ENCODE measurements at places on chromosomes 7 and 10.

DNA sequence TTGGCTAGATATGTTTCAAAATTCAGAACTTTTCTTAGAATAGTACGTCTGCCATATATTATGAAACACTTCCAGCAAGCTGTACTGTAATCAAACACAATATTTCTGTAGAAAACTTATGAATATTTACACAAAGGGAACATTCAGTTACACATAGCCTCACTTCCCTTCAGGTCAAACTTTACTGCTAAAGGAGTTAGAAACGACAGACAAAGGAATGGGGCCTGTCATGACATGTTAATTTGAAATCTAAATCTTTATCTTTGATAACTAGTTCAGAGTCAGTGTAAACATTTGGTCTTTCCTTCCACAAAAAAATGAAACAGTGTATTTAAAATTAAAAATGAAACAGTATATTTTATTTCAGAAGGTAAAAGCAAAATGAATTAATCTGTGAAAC lies 1.0 kb upstream of the CROT start:
- no peak for DNase-seq

GRCh38 chr7:158194365-158194900 lies 393.2 kb downstream of the PTPRN2 start:
- DNase-seq, result no peak

DNA sequence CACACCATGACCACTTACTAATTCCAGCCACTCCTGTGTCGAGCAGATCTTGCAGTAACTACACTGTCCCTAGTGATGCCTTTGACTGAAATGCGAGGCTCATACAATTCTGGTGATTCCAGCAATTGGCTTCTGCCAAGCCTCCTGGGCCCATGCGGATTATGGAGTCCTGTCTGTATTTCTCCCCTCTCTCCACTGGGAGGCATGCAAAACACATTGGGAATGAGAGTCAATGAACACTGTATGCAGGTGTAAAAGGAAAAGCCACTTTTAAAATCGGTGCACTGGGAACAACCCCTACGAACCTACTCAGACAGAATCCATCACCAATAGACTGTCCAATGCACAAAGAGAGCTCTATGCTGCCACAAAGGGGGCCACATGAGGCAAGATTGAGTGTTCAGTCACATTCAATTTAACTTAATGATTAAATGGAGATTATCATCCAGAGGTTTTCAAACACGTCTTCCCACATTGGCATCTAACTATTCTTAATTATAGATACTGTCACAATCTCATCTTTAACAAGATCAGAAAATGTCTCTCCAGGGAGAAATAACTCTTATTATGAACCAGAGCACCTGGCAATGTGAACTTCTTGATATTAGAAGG lies 550.6 kb downstream of the GLRX3 start:
- no peak for DNase-seq

DNA sequence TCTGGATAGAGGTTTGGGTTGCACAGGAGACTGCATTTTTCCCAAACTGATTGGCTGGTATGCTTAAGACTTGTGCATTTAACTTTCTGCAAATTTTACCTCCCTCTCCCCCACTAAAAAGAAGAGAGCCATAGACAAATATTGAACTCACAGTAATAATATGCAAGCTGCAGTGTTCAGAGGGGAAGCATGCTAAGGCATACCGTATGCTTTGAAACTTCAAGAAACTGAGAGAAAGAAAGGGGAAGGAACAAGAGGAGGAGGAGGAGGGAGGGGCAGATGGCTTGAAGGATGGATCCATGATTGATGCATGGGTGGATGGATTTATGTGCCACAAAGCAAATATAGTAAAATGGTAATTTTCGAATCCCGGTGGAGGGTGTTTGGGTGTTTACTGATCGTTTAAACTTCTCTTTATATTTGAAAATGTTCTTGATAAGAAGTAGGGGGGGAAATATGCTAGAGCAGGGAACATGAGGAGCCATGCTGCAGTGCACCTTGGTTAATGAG lies 7.8 kb upstream of the KLF6 start:
- no peak for DNase-seq

DNA sequence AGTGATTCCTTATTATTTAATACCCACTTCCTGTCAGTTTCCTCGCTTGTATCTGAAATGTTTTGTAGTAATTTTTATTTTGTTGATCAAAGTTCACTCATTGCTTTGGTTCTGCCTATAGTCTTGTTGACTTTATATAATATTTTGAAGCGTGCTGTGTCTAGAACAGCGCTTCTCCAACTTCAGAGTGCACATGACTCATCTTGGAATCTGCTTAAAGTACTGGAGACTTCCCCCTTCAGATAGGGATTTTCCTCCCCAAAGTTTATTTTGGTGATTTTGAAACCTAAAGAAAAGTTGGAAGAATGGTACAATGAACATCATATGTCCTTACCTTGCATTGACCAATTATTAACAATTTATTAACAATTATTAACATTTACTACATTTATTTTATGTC lies 5.8 kb downstream of the COMTD1 start:
- no peak for DNase-seq

GRCh38 chr10:92284112-92284704 lies 6.7 kb downstream of the CPEB3 start:
- no peak for DNase-seq

GRCh38 chr10:111085690-111086353 lies 9.0 kb downstream of the ADRA2A start:
- DNase-seq, result no peak

GRCh38 chr7:158814637-158815036 lies 14.7 kb downstream of the ESYT2 start:
- DNase-seq, result peak; percentile 60

DNA sequence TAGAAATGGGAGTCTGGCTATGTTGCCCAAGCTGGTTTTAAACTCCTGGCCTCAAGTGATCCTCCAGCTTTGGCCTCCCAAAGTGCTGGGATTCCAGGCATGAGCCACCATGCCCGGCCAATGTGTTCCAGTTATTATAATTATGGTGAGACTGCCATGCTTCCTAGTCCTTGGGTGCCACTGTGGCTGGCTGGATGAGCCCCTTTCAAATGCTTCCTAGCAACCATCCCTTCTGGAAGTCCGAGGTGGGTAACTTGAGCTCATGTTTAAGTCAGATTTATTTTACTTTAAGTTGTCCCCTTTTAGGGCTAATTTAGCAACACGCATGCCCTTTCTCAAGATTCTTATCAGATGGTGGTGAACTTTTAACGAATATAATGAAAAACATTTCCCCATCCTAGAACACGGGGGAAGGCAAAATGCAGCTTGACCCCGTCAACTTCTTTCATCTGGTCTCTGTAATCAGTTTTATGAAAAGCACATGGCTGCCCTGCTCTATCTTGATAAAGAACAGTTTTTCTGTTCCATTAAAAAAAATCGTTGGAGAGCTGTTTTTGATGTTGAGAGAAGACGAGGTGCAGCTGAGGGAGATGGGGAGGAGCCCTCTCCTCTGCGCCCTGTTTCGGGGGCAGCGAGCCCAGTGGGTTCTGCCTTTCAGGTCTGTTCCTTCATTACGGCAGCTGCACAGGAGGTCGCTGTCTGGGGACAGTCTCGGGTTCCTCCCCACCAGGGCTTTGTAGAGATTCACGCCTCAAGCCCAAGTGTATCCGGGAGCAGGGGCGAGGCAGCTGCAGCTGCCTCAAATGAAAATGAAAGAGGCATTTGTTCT lies 61.0 kb upstream of the MKI67 start:
- peak; percentile 32 for DNase-seq

GRCh38 chr10:35924759-35925158 lies 282.7 kb upstream of the FZD8 start:
- DNase-seq, result no peak

DNA sequence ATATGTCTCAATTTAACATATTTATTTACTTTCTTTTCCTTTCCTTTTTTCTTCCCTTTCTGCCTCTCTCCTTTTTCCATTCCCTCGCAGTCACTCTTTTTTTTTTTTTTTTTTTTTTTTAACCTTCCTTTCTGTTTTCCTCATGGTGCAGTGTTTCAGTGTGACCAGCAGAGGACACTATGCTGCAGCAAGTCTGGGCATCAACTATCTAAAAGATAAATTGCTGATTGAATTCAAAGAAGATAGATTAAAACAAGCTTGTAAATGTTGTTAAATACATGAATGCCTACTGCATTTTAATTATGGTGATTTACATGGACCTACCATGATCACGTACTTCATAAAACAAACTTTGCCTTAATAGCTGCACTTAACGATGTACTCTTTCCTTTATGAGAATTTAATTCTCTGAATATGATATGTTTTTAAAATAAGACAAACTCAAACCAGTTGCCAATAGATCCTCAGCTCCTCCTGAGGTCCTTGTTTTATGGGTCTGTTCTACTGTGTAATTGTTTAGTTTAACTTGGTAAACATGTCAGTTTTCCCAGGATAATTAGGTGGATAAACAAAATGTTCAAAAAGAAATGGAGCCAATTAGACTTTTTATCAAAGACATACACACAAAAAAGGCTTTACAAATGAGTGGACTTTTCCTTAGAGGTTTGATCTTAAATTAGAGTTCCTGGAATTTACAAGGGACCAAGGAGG lies 101.0 kb upstream of the AGR3 start:
- peak; percentile 56 for DNase-seq

DNA sequence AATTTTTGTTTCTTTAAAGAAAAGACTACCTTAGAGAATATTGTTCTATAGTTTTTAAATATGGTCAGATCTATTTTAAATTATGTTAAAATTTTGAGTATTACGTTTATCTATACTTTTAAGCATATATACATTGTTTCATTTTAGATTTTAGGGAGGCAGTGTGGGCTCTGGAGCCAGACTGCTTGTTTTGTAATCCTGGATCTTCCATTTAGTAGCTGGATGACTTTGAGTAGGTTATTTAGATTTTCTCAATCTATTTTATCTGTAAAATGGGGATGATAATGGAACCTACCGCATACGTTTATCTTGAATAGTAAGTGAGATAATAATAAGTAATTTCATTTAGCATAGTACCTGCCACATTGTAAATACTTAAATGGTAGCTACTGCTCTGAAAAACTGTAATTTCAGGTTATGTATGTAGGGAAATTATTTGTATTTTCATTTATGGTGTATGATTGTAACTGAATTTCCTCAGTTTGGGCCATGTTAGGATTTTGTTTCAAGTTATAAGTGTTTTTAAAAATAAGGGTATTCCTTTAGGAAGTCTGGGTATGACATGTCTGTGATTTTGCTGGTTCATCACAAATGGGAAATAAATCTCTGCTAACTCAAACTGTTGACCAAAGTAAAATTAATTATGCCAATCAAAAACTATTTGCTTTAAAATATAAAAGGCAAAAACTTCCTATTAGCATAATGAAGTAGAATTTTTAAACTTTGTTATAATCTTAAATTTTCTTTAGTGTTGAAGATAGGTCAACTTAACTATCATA lies 6.5 kb downstream of the PTEN start:
- no peak for DNase-seq

GRCh38 chr7:132240821-132241422 lies 335.3 kb downstream of the PLXNA4 start:
- no peak for DNase-seq

DNA sequence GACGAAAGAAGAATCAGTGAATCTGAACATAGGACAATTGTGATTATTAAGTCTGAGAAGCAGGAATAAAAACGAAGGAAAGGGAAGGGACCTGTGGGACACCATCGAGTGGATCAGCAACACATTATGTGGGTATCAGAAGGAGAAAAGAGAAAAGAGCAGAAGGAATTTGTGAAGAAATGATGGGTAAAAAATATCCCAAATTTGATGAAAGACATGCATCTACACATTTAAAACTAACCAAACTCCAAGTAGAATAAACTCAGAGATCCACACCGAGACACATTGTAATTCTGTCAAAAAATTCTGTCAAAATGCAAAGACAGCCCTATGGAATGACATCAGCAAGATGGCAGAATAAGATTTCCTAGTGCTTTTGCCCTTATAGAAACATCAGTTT lies 171.1 kb downstream of the ITGB1 start:
- DNase-seq, result no peak

GRCh38 chr10:44383749-44384600 lies 922 bp downstream of the CXCL12 start:
- no peak for DNase-seq

DNA sequence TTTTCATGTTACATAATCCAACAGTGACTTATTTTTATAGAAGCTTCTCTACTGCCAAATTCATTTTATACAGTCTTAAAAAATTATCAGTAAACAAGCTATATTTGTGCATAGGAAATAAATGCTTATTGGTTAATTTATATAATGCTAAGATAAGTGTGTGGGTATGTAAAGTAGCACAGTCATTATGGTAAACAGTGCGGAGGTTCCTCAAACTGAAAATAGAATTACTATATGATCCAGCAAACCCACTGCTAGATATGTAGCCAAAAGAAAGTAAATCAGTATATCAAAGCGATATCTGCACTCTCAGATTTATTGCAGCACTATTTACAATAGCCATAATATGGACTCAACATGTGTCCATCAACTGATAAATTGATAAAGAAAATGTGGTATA lies 71.1 kb downstream of the ATRNL1 start:
- no peak for DNase-seq

DNA sequence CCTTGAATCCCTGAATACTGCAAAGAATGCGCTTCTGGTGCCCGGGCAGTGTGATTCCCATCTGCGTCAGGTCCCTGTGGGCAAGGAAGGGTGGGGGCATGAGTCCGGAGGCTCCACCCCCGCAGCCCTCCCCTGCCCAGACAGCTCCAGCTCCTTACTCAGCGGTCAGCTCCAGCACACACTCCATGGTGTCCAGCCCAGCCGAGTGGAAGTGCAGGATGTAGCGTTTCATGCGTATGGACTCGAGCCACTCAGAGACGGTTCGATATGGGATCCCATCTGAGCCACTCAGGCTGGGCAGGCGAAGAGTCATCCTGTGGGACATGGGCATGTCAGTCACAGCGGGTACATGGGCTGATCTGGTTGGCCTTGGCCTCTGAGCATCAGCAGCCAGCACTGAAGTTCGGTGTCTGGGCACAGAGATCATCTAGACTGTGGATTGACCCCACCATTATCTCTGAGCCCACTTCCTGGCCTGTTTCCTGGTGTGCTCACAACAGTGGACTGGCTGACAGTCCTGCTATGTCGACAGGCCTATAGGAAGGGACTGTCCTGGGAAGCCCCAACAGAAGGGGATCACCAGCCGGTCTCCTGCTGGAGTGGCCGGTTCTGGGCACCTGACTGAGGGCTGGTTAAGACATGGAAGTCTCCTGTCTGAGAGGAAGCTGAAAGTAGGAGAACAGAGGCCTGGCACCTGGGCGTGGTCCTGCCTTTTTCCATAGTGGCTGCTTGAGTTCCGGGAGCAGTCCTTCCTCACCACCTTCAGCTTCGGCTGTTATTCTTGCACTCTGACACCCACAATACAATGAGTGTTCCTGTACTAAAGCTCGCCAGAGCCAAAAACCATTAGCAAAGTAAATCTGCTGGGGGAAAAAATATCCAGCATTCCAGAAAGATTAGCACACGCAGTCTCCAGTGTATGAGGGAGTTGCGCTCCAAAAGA lies 10.6 kb downstream of the ZYX start:
- DNase-seq, result no peak

DNA sequence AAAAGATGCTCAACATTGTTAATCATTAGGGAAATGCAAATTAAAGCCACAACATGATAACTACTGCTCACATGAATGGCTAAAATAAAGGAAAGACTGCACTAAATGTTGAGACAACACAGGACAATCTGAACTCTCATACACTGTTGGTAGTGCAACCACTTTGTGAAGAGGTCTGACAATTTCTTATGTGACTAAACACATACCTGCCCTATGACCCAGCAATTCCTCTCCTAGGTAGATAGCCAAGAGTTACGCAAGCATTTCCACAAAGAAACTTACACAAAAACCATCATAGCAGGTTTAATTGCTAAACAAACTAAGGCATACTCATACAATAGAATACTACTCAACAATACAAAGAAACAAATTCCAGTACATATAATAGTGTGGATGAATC lies 41.8 kb upstream of the HERPUD2 start:
- no peak for DNase-seq

Measured in CD4-positive, alpha-beta T cell treated with Interleukin-4 for 1 hour (primary cell).